A549 treated with RU486 at 1 μM for 4 hours (cell line): ENCODE measurements at places on chromosomes 2 and 18. TPM values are rescaled to one million over a fixed set of nuclear protein-coding genes. Genes with fewer than 3 reads are reported as not detected.

C2orf66 gene
- 0.07 to 0.19 TPM (median 0.13 TPM) in 3 of 5 replicates, not detected in the others for total RNA-seq

LYG1 gene
- 1.1 to 1.8 TPM (median 1.5 TPM) in 5 replicates for total RNA-seq

GALNT5 gene
- 2.1 to 2.8 TPM (median 2.5 TPM) in 5 replicates for total RNA-seq

ZNF385B gene
- not detected in 5 replicates for total RNA-seq

WDR54 gene
- total RNA-seq = 68.3 to 88.0 TPM (median 87.1 TPM) in 5 replicates

SCYGR4 gene
- total RNA-seq = not detected in 5 replicates

PIGN gene
- total RNA-seq = 7.8 to 11.1 TPM (median 9.9 TPM) in 5 replicates

REG1B gene
- total RNA-seq = not detected in 5 replicates

ANKRD62 gene
- not detected in 5 replicates for total RNA-seq

GRB14 gene
- 3.5 to 6.5 TPM (median 5.2 TPM) in 5 replicates for total RNA-seq

STK17B gene
- 2.2 to 6.6 TPM (median 5.5 TPM) in 5 replicates for total RNA-seq

PRSS56 gene
- total RNA-seq = 0.14 to 0.27 TPM (median 0.22 TPM) in 4 of 5 replicates, not detected in the other

CTAGE1 gene
- not detected in 5 replicates for total RNA-seq

MYCN gene
- total RNA-seq = not detected in 5 replicates

CFAP65 gene
- 0.05 to 0.32 TPM (median 0.16 TPM) in 5 replicates for total RNA-seq

ARL5A gene
- total RNA-seq = 17.3 to 27.8 TPM (median 25.8 TPM) in 5 replicates

ERICH2 gene
- total RNA-seq = not detected in 5 replicates

TRAPPC12 gene
- 49.2 to 71.2 TPM (median 67.8 TPM) in 5 replicates for total RNA-seq

ZNF407 gene
- 2.0 to 2.6 TPM (median 2.6 TPM) in 5 replicates for total RNA-seq

GPR55 gene
- not detected in 5 replicates for total RNA-seq
